ENCODE measurements at places on chromosomes 11 and 22.

DNA sequence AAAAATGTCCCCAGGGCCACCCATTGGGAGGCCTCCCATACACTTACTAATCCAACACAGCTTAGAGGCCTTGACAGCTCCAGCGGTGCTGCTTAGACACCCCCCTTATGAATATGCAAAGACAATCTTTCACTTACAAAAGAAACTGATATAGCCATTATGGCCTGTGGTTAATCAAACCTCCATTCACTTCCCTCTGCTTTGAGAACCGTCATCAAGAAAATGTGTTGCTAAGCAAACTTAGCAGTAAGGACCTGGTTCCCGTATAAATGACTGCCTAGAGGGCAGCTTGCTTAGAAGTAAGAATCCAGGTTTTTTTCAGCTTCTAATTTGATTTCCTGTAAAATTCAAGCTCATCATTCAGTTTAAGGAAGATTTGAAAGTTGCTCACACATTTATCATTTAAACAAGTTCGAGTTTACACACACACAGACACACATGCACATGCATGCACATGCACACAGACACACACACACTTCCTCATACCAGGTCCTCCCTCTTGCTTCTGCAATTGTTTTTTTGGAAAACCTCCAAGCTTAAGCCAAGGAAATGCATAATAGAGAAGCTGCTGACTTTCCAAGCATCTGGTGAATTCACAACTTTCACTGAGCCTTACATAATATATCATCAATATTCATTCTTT, 137.7 kb upstream of the BLID start:
- DNase-seq: peak; percentile 65

DNA sequence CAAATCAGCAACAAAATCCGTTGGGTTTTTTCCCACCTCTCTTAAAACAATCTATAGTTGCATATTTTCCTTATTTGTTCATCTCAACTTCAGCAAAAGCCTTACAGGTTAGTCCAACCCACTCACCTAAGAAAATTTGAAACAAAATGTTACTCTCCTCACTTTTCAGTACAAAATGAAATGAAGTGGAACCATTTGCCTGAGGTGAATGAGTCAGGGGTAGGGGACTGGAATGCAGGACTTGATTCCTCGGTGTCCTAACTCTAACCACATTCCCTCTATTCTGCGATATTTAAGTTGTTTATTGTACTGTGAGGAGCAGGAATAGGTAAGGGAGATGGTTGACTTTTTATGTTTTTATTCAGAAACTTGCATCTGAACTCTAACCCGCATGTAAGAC, 16.4 kb downstream of the ATP5MG start:
- no peak for DNase-seq

DNA sequence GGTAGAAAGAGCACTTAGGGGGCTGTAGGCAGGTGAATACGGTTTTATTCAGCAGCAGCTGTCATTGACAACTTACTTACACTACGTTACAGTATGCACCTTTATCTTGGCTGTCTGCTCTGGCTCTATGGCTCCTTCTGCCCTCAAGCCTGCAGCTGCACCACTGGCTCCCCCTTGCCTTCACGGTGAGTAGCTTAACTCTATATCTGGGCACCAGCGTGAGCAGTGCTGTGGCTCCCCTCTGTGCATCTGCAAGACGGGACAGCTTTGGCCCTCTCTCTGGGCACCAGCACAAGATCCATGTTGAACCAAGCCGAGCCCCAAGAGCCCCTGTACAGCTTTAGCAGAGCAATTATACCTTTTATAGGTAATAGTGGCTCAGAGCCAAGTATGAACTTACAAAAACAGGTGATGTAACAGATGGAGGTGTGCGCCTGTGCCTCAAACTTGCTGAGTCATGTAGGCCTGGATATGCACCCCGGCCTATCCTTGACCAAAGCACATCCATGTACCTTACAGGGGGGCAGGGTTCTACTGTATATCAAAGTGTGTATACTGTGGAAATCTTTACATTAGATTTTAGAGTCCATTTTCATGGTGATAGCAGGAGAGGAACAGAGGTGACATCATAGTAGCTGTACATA, 96.9 kb upstream of the CTSC start:
- DNase-seq: no peak

GRCh38 chr11:69200331-69201065, 44.8 kb downstream of the SMIM38 start:
- no peak for DNase-seq

DNA sequence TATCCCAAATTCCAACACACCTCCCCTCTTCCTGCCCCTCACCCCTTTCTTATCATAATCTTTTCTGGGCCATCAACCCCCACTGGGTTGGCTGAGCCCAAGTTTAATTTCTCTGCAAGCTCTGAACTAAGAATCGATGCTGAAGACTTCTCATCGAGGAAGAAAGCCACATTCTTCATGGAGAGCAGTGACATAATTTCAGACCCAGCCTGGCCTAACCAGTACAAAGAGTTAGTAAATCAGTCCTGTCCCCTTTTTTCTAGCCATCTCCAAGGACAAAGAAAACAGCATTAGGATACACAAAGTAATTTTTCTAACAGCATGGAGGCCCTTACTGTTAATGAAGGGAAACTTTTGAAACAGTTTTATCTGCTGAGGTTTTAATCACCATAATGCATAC, 45.0 kb downstream of the KCNJ1 start:
- DNase-seq: no peak

- peak; percentile 80 for DNase-seq
Observed at GRCh38 chr11:105862736-105863367, 159.2 kb downstream of the MSANTD4 start.

GRCh38 chr11:77411137-77411707, 62.7 kb downstream of the PAK1 start:
- DNase-seq: peak; percentile 29

DNA sequence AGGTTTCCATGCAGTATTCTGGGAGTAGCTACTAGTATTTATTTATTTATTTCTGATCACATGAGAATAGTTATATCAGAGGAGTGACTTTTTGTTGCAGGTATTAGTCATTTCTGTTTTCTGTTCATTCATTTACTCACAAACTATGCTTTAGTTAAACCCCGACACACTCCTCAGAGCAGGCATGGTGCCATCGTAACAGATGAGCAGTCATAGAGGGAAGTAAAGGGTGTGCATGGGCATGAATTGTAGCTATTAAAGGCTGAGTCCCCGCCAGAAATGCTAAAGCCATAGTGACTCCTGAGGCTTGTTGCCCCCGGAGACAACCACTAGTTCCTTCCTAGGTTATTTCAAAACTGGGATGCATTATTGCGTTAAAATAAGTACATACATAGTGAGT, 10.6 kb downstream of the JHY start:
- DNase-seq: no peak

DNA sequence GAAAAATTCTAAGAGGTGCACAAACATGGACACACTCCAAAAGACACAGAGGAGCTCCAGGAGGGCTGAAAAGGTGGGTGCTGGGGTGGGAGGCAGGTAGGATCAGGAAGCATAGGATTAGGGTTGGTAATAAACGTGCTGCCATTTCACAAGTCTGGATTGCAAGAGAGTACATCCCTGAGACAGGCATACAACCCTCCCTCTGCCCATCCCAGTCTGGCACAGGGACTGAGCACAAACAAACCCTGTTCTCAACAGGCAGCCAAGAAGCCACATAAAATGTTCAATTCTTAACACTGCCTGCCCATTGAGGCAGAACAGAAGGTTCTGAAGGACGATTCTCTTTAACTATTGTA, 18.5 kb downstream of the SLC35F2 start:
- no peak for DNase-seq

DNA sequence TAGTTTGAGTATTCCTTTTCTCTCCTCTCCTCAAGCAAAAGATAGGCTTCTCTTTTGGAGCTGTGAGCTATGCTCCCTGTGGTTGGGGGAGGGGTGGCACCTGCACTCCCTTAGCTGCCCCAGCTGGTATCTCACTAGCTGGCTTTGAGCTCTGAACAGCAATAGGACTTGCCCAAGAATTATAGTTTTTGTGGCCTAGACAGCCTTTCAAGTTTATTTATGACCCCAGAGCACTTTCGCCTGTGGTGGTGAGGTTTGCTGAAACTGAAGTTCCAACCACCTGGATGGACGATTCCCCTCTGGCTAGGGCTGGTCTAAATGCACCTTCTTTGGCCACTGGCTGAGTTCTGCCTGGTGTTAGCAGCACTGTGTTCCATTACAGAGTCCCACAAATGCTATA, 37.1 kb upstream of the SLC37A2 start:
- no peak for DNase-seq

GRCh38 chr11:132604431-132604830, 927.9 kb downstream of the OPCML start:
- peak; percentile 52 for DNase-seq

GRCh38 chr11:14361951-14362350, 3.0 kb upstream of the RRAS2 start:
- DNase-seq: peak; percentile 38

- DNase-seq: no peak
Observed at GRCh38 chr11:41789376-41789775, 329.9 kb upstream of the LRRC4C start.

DNA sequence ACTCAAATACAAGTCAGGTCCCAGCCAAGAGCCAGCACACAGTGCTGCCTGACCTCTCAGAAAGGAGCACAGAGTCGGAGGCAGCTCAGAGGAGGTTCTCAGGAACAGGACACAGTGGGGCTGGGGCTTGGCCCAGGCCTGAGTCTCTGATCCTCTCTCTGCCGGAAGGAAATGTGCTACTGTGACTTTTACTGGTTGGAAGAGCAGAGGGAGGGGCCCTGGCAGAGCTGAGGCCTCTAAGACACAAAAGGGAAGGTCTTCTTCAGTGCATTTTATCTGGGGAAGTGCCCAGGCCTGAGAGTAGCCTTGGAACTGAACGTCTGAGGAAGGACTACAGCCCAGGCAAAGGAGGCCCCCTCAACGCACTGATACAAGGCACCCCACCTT, 16.2 kb upstream of the CASTOR1 start:
- DNase-seq: peak; percentile 56

GRCh38 chr11:15906481-15907035, 449.8 kb downstream of the SOX6 start:
- no peak for DNase-seq

- no peak for DNase-seq
Observed at GRCh38 chr22:45904236-45904635, 72.7 kb downstream of the WNT7B start.

All from choroid plexus epithelial cell (primary cell).